ENCODE measurements at places on chromosomes 5 and 9.
A peak's percentile ranks its signal among the peaks of the same experiment; 100 is the strongest.

- no peak for DNase-seq
These were observed 344.7 kb downstream of the AGTPBP1 start for GRCh38 chr9:85397005-85397404.

DNA sequence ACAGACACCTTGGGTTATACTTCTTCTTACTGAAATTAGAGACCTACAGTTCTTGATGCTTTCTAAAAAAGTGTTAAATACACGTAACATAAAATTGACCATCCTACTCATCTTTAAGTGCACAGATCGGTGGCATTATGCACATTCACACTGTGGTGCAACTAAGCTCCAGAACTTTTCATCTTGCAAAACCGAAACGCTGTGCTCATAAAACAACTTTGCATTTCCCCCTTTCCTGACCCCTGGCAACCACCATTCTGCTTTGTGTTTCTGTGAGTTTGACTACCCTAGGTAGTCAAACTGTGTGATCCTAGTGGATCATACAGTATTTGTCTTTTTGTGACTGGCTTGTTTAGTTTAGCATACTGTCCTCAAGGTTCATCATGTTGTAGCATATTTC lies 3.9 kb downstream of the MVB12B start:
- no peak for DNase-seq

GRCh38 chr9:135587658-135588057 lies 26.1 kb downstream of the PAEP start:
- DNase-seq: no peak

DNA sequence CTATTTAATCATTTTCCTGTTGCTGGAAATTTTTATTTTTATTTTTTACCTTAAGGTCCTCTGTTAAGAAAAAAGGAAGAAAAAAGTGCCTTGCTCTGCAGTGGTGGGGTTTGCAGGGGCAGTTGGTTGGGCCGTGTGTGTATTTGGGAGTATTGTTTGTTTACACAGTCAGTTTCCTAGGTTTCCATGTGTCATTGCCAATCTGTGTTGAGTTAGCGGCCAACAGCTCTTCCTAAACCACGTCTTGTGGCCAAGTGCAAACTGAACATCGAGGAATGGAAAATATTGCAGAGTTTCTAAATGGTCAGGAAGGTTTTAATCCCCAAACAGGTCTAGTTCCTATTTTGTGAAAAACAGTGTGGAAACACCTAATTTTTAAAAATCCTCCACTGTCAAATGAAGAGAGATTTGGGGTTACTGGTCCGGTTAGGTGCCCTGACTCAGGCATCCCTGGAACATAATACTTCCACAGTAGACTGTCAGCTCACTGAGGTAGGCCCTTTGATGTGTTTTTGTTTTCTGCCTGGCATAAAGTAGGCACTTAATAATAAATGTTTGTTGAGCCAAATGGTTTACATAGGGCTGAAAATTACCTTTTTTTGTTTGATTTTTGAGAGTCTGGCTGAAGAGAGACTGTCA lies 37.0 kb downstream of the MAMDC2 start:
- DNase-seq: no peak

DNA sequence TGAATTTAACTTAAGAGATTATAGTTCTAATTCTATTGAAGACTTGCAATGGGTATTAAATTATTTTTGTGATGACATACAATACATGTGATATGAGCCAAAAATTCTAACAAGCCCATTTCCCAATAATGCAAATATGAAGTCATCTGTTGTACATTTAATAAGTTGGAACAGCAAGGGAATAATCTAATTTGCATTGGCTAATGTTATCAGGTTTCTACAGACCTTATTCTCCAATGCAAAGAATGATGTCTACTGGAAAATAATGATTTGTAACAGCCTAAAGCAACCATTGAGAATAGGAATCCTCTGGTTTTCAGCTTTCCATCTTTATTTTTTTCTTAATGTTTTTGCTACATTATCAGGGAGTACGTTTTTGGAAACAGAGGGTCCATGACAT lies 89.1 kb upstream of the MINAR2 start:
- no peak for DNase-seq

DNA sequence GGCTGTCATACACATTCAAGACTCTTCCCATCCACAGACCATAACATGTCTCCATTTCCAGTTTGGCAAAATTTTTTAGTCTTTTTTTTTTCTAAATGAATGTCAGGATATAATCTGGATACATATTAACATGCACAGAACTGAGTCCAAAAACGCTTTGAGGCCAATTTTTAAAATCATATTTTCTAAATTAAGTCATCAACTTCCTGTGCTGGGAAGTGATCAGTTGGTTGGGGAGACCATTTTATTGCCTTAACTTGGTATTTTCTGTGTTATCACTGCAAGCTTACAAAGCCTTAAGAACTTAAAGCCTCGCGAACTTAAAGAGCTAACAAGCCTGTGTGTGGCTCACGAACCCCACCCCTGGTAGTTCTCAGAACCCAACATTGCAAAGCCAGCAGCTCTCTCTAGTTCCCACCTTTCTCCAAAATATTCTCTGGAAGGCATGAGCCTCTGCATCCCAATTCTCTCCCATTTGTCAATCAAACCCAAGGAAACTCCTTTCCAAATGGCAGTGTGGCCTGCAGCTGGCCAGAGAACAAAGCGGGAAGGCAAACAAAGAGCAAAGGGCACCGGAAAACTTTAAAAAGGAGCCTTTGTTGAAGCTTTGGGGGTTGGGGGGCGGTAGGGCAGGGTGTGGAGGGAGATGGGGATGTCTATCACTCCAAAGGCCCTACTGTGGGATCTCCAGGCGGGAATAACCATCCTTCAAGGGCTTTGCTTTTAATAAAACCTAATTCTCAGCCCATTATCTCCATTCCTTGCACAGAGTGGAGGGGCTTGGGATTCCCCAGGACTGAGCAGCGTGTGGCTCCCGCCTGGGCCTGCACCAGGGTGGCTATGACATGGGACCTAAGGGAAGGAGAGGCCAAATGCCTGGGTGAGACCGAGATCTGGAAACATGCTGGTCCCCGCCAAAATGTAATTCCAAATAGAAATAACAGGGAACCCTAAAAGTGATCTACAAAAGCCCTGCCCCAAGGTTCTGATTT lies 65.0 kb downstream of the ROR2 start:
- no peak for DNase-seq

- DNase-seq: peak; percentile 2
These were observed 237.5 kb downstream of the CHSY3 start for GRCh38 chr5:130141659-130142320.

- no peak for DNase-seq
These were observed 51.2 kb upstream of the ADRA1B start for GRCh38 chr5:159864885-159865691.

GRCh38 chr5:59741599-59741998 lies 151.9 kb downstream of the PDE4D start:
- DNase-seq: no peak

DNA sequence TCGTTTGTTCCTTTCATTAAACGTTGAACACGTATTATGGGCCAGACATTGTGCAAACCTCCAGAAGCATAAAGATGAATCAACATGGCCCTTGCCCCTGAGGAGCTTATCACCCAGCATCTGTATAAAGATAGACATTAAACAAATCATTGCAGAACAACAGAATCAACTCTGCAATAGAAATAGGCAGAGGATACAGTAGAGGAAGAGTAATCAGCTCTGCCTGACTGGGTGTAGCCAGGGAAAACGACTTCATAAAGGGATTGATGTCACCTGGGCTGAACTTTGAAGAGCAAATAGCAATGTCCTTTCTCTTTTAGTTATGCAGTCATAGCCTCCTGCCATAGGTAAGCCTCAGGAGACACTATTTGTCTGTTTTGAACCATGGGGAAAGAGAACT lies 13.4 kb downstream of the RGS7BP start:
- DNase-seq: no peak

DNA sequence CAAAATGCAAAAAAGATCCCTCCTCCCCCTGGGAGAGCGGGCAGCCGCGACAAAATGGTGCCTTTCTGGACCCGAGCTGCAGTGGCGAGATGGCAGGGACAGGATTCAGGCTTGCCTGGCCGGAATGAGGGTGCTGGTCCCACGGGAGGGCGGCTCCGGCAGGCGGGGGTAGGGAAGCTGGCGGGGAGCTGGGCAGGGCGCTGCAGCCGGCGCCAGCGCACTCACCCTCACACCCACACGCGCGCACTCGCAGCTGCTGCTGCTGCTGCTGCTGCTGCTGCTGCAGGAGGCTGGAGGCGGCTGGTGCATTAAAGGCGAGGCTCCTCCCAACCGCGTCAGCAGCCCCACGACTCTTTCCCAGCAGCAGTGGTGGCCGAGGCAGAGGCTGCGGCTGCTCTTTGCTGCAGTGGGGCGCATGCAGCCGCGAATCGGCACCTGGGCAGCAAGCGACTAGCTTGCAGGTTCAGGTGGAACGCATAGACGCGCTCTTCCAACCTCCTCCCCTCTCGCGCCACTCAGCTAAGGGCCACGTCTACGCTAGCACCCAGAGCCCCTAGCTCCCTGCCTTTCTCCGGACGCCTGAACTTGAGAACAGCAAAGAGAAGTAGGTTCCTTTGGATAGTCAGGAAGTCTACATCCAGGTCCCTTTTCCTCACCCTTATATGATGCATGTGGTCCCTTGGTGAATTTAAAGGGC lies at the start of gene PPP2R2B:
PPP2R2B (minus strand) TSS at position 282 of the 697 bp plus-strand sequence.
- DNase-seq: peak; percentile 46

DNA sequence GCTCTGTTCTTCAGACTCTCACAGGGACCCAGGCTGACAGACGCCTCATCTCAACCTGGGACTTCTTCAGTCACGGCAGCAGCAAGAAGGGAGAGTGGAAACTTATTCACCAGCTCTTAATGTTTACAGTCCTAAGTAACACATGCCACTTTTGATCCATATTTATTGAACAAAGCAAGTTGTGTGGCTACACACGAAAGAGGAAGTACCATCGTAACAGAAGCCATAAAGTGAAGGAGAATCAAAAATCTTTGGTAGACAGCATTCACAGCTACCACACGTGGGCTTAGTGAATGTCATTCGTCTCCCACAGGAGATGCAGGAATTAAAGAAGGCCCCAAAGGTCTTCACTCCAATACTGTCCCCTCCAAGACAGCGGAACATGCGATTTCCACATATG lies 582.6 kb downstream of the CETN3 start:
- no peak for DNase-seq

- DNase-seq: no peak
These were observed 459.2 kb downstream of the ARHGEF28 start for GRCh38 chr5:74085186-74085585.

- no peak for DNase-seq
These were observed 73.4 kb upstream of the DNAH5 start for GRCh38 chr5:14017904-14018303.

DNA sequence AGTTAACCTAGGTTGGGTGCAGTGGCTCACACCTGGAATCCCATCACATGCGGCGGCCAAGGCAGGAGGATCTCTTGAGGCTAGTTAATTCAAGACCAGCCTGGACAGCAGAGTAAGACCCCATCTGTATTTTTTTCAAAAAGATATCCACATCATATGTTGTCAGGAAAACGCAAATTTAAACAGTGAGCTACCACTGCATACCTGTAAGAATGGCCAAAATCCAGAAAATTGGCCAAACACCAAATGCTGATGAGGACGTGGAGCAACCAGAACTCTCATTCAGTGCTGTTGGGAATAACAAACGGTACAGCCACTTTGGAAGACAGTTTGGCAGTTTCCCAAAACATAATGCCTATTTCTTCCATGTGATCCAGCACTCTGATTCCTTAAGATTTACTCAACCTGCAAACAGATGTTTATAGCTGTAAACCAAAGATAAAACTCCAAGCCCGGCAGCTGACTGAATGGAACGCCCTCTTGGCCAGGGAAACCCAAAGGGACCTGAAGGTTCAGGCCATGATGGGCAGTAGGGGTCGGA lies 12.4 kb downstream of the CEL start:
- DNase-seq: no peak

DNA sequence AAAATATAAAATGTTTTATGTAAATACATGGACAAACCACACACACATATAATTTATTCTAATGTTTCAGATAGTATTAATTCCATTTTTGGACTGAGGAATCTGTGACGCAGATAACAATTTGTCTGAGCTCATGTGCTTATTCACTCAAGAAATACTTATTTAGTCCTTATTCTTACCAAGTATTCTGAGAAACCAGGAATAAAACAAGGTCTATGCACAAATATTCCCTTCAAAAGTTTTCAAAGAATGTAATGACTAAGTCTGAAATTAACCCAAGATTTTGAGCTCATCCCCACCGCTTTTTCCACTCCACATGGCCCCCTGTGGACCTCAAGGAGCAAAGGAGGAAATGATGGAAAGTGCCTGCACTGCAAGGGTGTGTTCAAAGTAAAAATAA lies 1022.3 kb downstream of the EFNA5 start:
- DNase-seq: no peak

GRCh38 chr5:78647838-78648358 lies 674 bp downstream of the LHFPL2 start:
- no peak for DNase-seq

DNA sequence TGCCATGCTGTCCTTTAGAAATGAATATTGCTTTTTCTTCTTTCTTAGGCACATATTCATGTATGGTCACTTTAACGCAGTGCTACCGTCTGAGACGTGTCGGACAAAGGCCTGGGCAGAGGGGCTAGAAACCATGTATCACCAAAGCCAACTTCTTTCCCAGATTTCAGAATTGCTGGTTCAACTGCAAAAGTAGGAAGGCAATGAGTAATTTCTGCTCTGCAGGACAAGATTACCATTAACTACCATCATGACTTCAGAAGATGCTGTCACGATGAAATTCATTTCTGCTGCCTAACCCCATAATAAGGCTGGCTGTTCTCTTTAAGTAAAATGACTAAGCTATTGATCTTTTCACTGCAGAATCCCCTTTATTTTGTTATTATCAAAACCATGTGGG lies 306.7 kb downstream of the PDE4D start:
- no peak for DNase-seq

DNA sequence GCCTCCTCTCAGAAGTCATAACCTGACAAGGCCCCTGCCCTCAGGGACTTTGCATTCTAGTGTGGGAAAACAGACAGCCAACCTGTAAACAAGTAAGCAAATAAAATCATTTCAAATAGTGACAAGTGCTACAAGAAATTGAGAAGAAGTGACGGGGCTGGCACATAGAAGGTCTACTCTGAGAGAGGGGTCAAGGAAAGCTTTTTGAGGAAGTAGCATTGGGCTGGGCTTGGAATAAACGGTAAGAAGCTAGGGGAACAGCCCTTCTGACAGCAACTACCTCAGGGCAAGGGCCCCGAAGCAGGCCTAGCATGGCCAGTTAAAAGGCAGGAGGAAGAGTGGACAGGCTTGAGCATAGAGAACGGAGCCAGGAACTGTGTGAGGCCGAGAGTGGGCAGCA lies 4.8 kb upstream of the SLC2A8 start:
- no peak for DNase-seq

DNA sequence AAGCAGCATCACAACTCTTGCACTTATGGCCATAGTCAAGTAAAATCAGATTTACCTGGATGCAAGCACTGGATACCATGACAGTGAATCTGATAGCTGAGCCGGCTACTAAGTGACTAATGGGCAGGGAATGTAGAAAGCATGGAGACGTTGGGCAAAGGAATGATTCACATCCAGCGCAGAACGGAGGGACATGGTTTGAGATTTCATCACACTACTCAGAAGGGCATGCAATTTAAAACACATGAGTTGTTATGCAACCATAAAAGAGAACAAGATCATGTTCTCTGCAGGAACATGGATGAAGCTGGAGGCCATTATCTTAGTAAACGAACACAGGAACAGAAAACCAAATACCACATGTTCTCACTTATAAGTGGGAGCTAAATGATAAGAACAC lies 169.1 kb upstream of the PIK3R1 start:
- DNase-seq: no peak

Measured in CD4-positive, CD25-positive, alpha-beta regulatory T cell (primary cell).